Ascending aorta (tissue), 2 donors: ENCODE measurements at places on chromosomes 2 and 18.

DNA sequence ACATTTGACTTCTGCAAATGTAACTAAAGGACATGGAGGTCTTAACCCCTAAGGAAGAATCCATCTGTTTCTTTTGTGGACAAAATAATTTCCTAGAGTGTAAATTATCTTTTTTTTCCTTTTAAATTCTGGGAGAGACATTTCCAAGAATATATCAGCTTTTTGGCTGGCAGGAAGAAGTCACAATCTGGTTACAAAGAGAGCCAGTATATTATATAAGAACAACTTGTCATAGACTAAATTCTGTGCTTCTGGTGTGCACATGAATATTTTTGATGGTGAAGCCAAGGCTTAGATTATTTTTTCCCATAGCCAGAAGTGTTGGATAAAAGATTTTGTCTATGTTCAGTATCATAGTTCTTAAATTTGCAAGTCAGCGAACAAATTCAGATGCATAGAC, 500.6 kb downstream of the XIRP2 start:
- no peak for DNase-seq

DNA sequence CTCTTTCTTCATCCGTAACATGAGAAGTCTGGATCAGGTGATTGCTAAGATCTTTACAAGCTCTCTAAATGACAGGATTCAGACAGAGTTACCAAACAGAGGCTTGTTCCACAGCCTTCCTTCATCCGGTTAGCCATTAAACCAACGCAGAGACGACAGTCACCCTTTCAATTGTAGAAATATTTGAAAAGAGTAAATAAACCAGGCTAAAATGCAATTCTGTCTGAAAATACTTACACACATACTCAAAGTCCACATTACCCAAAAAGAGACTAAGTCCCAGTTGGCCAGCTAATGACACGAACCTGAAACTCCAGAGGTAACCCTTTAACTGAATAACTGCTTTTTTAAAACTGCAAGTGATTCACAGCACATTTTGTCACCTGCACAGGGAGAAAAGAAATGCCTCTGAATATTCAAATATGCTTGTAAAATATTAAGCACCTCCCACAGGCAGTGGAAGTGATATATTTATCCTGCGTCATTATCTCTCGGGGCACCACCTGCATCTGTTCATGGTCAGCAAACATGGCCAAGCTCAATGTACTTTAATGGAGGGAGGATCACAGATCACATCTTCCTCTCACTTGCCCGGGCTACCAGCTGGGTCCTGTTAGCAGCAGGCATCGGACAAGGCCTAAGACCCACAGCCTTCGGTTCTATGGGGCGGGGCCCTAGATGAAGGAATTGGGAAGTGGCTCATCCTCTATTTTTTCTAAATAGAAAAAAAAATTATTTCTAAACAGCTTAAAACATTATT, 38.8 kb upstream of the DNER start:
- no peak for DNase-seq

DNA sequence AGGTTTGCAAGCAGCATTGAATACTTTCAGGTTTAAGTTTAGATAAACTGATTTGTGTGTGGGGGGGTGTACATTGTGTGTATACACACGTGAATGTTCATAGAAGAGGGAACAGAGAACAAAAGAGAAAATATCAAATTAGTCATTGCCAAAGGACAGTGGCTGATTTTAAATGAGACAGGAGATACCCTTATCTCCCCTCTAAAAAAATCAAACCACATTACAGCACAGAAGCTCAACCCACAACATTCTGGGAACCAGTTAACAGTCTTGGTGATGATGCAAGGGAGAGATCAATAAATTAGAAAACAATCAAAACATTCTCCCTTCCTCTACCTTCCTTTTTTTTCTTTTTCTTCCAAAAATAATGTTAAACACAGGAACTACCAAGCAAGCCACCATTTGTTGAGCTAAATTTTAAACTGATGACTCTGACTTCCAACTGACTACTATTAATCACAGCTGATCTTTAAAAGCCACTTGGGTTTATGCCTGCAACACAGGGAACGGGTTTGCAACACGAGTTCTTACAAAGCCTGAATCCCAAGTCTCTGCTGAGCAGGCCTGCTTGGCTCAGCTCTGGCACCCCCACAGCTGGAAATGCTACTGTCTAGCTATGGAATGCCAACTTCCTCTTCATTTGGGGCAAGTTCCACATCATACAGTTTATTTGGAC, 119.2 kb upstream of the ACVR1C start:
- no peak for DNase-seq

DNA sequence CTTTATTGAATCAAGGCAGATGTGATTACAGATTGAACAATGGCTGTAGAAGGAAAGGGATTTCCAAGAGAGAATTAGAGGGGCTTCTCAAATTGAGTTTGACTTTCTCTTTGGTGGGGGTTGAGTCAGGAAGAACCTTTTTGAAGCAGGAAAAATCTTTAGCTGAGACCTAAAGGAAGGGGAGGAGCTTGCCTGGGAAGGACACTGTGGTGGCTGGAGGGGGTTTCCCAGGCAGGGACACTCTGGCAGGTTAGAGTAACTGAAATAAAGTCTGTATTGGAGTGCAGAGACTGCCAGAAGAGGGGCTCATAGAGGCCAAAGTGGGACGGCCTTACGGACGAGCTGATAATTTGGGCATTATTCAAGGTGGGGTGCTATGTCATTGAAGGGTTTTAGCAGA, 69.3 kb downstream of the NEDD4L start:
- no peak for DNase-seq

- no peak for DNase-seq
Observed at GRCh38 chr2:239727776-239728600, 297.2 kb downstream of the NDUFA10 start.

DNA sequence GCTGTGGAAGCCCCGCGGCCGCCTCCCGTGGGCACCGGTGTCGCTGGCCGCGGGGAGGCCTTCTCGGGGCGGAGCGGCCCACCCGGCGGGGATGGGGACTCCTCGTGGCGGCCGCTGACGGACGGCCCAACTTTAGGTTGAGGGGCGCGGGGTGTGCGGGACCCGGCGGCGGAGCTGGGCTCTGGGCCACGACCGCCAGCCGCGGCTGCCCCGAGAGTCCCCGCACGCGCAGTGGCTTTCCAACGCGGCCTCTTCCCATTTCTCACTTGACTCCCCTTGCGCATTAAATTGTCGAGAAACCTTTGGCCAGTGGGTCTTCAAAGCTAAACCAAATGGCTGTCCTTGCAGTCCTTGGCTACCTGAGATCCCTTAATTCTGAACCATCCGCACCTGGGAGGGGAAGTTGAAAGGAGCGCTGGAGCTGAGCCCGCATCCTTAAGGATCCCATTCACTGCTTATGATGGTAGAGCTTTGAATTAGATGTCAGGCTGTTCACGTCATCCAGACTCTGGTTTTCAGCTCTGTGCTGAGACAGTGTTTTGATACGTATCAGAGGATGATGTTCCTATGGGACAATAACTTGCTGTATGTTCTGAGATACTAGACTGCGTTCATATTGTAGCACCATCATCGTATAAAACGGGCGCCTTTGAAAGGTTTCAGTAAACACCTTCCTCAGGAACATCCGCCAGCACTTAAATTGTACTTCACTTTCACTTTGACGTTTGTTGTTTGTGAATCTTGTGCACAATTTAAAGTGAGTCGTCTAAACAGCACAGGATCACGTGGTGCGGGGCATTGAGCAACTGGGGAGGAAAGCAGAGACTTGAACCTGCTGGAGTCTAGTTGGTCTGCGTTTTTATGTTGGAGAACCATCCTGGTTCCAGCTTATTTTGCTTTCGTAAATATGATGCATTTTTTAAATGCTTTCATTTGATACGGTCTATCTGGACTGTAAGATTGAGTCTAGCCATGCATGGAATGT, 874 bp downstream of the CLIP4 start:
- DNase-seq = peak; percentile 39

GRCh38 chr2:156589381-156590079, 153.4 kb downstream of the GPD2 start:
- DNase-seq = no peak

DNA sequence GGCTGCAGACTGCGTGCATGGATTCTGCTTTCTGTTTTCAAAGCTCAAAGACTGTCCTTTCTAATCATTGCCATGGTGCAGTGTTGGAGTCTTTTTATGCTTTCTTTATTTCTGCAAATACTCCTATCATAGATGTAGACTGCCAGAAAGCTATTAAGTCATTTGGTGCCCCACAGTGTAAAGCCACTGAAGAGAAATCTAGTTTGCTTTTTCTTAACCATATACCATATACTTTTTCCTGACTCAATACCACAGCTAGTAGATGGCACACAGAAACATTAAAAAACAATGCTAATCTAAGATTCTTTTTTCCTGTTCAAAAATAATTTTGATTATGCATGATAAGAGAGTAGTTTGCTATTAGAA, 109.9 kb upstream of the RAB27B start:
- DNase-seq = no peak

- peak; percentile 16 for DNase-seq
Observed at GRCh38 chr2:164841719-164842623, at the start of gene COBLL1. Gene COBLL1, minus strand, starts transcription at chr2:164841823. Its CDS starts 627 bp downstream, at chr2:164841196.

- DNase-seq = no peak
Observed at GRCh38 chr2:189157456-189157855, 22.1 kb downstream of the COL5A2 start.

- no peak for DNase-seq
Observed at GRCh38 chr18:50159654-50160046, 35.3 kb downstream of the MYO5B start.

DNA sequence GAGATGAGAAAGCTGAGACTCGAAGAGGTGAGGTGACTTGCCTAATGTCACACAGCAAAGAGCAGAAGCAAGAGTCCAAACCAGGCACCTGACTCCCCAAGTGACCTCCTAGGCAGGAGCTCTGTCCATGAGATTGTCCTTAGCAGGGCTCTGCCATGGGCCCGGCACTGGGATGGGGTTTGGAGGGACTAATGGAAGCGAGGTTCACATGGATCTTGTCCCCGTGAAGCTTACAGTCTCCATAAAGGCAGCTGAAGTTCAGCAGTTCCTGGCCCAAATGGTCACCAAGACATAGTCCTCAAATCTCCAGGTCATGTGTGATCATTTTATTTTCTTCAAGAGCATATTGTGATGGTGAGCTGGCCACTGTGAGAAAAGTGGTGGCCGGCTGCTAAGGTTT, 57.0 kb upstream of the AFF3 start:
- no peak for DNase-seq

GRCh38 chr2:57894381-57894780, 152.2 kb upstream of the VRK2 start:
- no peak for DNase-seq

GRCh38 chr2:68311033-68311432, 8.7 kb downstream of the CNRIP1 start:
- DNase-seq = no peak

GRCh38 chr2:226208726-226209125, 590.9 kb downstream of the IRS1 start:
- no peak for DNase-seq

- DNase-seq = no peak
Observed at GRCh38 chr18:63550068-63550467, 7.9 kb downstream of the SERPINB12 start.

- DNase-seq = no peak
Observed at GRCh38 chr18:39225373-39225772, 1659.8 kb upstream of the CELF4 start.

GRCh38 chr2:85772841-85773491, 19.2 kb downstream of the ATOH8 start:
- DNase-seq = no peak

DNA sequence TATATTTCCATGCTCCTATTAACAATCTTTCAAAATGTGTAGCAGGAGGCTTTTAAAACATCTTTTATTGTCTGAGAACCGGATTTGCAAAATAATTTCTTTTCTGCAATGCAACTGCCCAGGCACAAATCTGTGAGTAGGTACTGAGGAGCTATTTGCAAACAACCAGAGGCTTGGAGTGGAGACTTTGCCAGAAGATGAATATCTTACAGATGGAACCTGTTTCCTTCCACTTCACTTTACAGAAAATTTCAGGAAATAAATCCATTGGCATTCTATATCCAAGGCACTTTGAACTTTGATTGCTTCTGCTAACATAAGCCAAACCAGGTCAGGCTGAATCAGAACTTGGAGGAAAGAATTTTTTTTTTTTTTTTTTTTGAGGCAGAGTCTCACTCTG, 237.4 kb upstream of the REV1 start:
- no peak for DNase-seq

DNA sequence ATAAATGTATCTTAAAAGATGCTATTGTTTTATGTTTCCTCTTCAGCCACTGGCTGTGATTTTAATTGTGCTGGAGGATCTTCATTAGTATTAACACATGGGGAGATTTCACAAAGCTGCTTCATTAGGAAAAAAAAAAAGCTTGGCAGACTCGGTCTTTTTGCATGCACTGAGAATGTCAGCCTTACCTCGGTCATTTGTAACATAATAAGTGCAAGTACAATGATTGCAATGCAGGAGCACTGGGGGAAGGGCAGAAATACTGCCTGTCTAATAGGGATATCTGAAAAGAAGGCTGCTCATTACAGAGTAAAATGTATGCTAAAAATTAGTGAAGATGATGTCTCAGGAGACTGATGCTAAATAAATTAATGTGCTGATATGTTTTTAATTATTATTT, 1.3 kb upstream of the BAZ2B start:
- no peak for DNase-seq

- DNase-seq = no peak
Observed at GRCh38 chr2:6926071-6926732, 9.0 kb downstream of the RNF144A start.

DNA sequence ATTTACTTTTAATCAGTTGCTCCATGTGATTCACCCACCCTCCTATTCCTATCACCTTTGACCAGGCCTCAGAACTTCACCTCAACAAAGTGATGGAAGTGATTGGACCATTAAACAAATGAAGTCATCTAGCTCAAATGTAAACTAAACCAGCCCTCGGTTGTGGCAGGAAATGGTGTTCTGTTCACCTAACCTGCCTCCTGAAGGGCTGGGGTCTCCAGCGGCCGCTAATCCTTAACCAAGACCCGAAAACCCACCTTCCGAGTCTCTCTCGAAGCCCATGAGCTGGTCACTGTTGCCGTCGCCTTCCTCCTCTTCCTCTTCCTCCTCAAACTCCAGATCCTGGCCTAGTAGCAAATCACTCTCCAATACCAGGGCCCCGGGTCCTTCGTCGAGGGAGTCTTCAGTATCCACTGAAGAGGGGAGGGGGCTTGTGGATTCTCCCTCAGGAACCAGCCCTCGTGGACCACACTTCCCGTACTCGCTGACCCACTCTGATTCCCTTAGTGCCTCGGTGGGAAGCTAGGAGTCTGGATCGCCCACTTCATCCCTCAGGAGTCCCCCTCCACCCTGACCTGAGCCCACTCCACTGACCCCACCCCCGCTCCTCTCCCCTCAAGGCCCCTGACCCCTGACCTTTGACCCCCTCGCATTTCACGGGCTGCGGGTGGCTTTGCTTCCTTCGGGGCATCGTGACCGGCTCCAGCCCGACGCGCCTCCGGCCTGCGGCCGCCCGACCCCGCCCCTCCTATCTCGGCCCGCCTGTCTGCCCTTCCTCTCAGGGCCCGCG, 503 bp downstream of the ZNF513 start:
- DNase-seq = no peak

GRCh38 chr2:107222466-107222865, 336.5 kb upstream of the ST6GAL2 start:
- DNase-seq = no peak

GRCh38 chr2:101150306-101151145, 656 bp downstream of the TBC1D8 start:
- no peak for DNase-seq
